ENCODE measurements at places on chromosomes 11 and 22. TPM values are rescaled to one million over a fixed set of nuclear protein-coding genes. Genes with fewer than 3 reads are reported as not detected.

- DNase-seq, result no peak
These were observed 189.7 kb upstream of the TMEM45B start for GRCh38 chr11:129625930-129626329.

DNA sequence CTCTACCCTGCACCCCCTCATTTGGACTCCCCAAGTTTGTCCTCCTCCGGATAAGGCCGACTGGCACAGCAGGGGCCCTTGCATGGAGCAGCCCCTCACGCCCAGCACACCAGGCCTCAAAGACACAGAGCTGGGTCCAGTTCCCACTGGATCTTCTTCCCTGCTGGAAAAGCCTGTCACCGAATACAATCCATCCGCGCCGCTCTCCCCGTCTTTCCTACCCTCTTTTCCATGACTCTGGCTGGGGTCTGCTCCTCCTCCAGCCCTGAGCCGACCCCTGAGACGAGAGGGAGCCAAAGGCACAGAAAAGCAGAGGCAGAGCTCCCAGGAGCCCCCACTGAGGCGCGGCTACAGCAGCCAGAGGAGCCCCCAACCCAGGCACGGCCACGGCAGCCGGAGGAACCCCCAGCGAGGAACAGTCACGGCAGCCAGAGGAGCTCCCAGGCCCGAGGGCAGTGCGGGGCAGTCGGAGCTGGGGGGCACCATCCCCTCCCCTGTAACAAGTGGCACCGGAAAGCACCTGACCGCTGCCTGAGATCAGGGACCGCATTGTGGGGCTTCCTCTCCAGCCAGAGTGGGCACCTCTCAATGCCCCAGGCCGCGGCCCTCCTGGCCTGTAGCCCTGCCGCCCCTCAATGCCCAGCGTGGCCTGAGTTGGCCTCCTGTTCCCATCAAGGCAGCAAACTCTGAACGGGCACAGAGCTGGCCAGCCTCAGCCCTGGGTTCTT is 12.0 kb downstream of the ALG12 start:
- DNase-seq, result peak; percentile 89

The OR52I2 gene
- not detected for total RNA-seq

GRCh38 chr11:94128291-94128745 is 323 bp upstream of the PANX1 start:
- no peak for DNase-seq

DNA sequence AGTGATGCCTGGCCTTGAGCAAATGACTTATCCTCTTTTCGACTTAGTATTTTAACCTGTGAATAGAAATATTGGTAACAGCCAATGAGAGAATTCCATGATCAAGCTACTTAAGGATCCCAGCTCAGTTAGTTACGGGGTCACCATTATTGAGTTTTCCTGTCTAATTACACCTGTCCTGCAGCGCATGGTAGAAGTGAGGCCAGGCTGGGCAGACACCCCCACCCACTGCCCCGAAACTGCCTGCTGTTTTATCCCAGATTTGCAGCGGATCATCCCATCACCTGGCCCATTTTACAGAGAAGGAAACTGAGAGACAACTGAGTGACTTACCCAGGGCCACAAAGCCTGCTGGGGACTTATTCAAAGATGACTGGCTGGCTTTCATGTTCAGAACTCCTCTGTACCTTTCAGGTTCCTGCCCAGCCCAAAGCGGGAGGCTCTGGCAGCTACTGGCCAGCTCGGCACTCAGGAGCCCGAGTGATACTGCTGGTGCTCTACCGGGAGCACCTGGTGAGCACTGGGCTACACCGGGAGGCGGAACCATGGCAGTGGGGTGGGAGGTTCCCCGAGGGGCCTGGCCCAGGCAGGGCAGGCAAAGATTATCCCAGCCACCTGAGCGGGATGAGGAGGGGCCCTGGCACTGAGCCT is 1.4 kb downstream of the MUS81 start:
- DNase-seq, result peak; percentile 79

DNA sequence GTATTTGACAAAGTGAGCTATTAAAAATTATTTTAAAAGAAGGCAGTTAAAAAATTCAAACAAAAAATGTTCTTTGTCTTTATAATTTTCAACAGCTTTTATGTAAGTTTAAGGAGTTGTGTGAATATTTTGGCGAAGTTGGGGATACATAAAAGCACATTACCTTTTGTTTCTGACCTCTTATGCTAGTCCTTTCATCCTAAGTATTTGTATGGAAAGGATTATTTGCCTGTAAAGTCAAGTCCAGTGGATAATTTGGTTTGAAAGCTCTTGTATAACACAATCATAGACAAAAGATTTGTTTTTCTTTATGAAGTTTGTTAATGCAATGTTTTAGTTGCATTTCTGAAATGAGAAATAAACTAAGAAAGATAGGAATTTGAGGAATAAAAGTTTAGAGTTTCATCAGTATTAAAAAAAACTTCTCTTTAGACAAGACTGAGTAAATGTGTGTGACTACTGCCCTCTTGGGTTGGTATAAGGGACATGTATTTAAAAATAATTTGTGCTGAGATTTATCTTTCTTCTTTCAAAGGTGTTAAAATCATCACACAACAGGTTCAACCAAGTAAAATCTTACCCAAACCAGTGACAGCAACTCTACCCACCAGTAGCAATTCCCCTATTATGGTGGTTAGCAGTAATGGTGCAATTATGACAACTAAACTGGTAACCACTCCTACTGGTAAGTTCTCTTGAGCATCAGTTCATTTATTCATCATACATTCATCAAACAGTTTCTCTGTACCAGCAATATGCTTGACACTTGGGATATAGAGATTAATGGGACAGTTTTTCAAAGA is 68.2 kb downstream of the EMSY start:
- DNase-seq, result no peak

The FOLR2 gene
- not detected for total RNA-seq

The OR5I1 gene
- not detected for total RNA-seq

DNA sequence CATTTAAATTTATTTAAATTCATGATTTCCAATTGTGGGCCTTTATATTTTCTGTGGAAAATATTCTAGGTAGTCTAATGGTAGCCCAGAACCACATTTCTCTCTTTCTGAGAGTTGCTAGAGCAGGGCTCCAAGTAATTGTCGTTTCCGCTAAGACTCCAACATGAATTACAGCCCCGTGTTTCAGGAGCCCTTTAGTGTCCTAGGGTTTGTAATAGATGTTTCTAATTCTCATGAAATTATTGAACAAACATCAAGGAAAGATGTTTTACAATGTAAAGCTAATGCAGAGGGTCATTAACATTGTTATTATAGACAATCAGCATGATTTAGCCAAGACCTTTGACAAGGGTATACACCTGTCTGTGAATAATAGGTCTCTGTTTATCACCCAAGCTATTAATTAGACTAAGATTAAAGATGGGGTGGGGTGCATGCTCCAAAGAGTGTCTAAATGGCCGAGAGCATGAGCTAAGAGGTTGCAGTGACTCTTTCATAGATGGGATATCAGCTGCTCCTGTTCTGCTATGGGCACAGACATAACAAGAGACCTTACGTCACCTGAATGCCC is 81.8 kb upstream of the NTM start:
- no peak for DNase-seq

- DNase-seq, result no peak
These were observed 101.7 kb downstream of the ADAMTS15 start for GRCh38 chr11:130550150-130550549.

DNA sequence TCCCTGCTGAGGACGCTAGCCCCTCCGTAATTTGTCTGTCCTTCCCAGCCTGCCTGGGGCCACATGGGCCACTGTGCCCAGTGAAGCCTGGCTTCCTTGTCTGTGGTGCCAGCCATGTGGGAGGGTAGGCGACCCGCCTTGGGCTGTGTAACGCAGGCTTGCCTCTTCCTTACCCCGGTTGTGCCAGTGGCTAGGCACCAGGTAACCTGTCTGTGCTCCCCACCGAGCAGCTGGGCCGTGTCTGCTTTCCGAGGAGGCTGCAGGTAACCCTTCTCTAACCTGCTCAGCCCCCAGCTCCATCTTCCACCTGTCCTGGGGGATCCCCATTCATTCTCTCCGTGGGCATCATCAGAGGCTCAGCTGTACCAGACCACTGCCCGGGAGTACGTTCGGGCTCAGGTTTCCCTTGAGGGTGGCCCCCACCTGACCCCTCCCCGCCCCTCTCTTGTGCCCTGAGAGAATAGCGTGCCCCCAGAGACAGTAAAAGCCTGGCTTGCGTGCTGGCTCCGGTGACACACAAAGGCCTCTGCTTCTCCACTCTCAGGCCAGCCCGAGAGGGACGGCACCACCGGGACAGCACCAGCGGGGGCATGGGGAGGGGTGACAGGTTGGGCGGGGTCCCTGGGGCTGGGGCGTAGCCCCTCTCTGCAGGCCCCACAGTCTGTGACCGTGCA is 79.1 kb downstream of the CDKN1C start:
- DNase-seq, result peak; percentile 89

DNA sequence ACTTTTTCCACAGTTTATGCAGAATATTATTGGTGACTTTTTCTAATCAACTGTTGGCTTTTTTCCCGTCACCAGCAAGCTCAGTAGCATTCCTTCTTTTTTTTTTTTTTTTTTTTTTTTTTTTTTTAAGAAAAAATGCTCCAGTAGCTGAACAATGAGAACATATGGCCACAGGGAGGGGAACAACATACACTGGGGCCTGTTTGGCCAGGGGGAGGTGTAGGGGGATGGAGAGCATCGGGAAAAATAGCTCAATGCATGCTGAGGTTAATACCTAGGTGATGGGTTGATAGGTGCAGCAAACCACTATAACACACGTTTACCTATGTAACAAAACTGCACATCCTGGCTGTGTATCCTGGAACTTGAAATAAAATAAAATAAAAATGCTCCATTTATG is 82.5 kb downstream of the ARHGAP42 start:
- no peak for DNase-seq

- DNase-seq, result no peak
These were observed 26.4 kb downstream of the ADAMTS15 start for GRCh38 chr11:130474637-130475400.

DNA sequence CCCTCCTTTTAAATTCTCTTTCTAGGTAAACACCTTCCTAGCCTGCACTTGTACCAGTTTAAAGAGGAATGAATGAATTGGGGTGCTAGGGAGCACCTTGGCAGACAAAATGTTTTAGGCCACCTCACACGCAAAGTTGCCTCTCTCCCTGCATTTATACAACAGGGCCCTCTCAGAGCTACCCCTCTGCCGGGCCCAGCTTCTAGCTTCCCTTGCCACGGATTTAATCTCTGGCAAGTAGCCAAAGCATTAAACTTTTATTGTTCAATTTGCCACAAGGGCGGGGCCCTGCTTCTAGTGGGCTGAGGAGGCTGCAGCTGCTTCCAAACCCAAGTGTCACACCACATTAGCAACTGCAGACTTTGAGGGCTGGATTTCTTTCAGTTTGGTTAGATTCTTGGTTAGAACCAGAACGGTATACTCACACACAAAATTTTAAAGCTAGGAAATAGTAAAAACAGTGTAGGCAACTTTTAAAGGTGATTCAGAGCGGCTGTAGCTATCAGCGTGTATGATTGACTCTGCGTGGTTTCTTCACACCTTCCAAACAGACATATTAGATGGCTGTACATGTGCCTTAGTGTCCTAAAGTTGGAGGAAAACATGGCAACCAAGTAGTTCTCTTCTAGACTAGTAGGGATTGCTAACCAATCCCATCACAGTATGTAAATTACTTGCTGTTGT is 6.5 kb downstream of the KREMEN1 start:
- DNase-seq, result no peak

GRCh38 chr11:61793829-61794204 is 1.1 kb downstream of the FEN1 start:
- DNase-seq, result peak; percentile 22

GRCh38 chr11:9090488-9091043 is 833 bp downstream of the SCUBE2 start:
- DNase-seq, result no peak

DNA sequence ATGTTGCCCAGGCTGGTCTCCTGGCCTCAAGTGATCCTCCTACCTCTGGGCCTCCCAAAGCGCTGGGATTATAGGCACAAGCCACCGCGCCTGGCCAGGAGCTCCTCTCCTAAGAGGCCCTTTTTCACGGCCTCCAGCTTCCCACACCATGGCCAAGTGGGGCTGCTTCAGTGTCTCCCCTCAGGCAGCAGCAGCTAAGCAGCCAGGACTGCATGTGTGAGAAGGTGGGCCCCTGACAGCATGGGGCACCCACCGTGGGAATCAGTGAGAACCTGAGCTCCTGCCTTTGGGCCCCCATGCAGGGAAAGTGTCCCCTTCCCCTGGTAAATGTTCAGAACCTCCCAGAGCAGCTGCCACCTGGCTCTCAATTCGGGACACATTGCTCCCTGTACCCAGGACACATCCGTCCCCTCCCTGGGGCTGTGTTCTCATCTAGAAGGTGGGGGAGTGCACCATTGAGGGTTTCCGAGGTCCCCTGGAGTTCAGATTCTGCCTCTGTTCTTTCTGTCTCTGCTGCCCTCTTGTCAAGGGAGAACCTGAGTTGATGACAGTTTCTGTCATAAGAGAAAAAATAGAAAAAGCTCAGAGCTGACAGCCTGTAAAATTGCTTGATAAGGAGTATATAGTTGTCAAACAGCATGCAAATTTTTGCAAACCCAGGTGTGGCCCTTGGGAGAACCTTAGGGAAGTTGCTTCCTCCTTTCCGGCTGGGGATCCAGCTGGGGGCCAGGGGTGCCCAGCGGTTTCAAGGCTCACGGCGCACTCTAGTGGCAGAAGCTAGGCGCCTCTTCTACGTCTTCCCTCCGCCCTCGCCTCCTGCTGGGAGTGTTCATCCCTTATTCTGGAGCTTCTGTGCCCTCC is 29.7 kb downstream of the FAM83F start:
- no peak for DNase-seq

DNA sequence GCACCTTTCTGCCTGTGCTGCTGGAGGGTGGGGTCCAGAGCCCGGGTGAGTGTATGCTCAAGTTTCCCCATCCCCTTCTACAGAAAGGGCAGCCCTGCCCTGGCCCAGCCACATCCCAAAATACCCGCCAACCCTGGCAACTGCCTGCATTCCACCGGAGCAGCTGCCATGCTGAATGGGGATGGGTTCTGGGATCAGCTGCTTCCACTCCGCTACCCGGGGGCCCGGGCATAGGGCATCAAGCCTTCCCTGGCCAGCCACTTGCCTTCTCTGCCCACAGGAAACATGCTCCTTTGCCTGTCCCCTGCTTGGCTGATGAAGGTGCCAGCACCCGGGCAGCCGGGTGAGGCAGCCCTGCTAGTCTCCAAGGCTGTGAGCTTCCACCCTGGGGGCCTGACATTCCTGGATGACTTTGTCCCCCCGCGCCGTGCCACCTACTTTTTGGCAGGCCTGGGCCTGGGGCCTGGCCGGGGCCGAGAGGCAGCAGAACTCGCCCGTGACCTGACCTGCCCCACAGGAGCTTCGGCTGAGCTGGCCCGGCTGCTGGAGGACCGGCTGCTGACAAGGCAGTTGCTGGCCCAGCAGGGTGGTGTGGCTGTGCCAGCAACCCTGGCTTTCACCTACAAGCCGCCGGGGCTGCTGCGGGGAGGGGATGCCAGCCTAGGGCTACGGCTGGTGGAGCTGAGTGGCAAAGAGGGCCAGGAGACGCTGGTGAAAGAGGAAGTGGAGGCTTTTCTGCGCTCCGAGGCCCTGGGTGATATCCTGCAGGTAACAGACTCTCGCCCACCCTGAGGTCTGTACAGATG is 3.2 kb downstream of the CARNS1 start:
- no peak for DNase-seq

- DNase-seq, result no peak
These were observed 48.8 kb upstream of the FIBIN start for GRCh38 chr11:26944866-26945664.

The PPP1R14B gene
- total RNA-seq, result 322 TPM

GRCh38 chr11:69773626-69774353 is 1.4 kb downstream of the FGF4 start:
- DNase-seq, result no peak

GRCh38 chr11:129605815-129606214 is 209.8 kb upstream of the TMEM45B start:
- DNase-seq, result no peak

The KLHL35 gene
- total RNA-seq, result 10.1 TPM

All from chondrocyte (in vitro differentiated cells).